Effector CD4-positive, alpha-beta T cell (primary cell): ENCODE measurements at places on chromosomes 4 and X.

DNA sequence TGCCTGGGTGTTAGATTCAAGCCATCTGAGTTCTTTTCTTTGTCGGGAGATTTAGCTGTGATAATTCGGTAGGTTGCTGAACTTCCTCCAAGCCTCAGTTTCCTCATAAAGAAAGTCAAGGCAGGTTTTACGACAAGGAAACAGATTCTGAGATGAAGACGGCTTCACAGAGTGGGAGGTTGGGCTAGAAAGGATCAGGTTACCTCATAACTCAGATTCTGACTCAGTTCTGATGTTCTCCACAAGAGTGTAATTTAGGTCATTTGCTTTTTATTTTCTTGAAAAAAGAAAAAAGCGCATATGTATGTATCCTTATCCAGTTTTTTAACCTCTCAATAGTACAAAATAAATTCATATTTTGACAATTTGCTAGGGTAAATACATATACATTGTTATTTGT is 47.2 kb upstream of the ELOVL6 start:
- DNase-seq = no peak

DNA sequence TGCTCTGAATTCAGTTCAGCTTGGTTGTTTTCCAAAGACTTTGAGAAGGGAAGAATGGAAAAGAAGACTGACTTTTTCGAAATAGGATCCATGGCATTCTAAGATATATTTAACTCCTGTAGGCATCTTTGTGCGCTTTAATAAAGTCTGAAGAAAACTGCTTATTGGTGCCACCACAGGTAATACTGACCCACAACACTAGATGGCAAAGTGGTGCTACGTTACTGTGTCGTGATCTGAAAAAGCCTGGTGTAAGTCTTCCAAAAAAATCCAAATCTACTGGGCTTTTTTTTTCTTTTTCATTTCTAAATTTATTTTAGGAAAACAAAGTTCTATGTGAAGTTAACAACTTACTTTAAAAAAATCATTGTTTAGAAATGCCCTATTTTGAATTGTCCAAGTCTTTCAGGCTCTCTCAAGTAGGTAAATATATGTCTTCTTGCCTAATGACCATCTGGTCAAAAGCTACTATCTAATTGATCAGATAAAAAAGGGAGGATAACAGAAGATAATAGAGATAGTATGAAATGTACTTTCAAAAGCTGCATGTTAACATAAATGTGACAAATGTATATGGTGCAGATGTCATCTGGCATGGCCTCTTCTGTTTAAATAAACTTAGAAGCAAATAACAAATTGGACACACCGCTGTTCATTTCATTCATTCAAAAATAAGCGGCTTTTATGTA is 47.0 kb upstream of the MID1IP1 start:
- DNase-seq = no peak

- DNase-seq = no peak
These were observed 4.1 kb upstream of the SEC24B start for GRCh38 chr4:109429545-109429944.

- no peak for DNase-seq
These were observed 134.1 kb downstream of the CEP135 start for GRCh38 chr4:56082829-56083228.

- no peak for DNase-seq
These were observed 48.2 kb downstream of the EVC2 start for GRCh38 chr4:5660185-5660584.

DNA sequence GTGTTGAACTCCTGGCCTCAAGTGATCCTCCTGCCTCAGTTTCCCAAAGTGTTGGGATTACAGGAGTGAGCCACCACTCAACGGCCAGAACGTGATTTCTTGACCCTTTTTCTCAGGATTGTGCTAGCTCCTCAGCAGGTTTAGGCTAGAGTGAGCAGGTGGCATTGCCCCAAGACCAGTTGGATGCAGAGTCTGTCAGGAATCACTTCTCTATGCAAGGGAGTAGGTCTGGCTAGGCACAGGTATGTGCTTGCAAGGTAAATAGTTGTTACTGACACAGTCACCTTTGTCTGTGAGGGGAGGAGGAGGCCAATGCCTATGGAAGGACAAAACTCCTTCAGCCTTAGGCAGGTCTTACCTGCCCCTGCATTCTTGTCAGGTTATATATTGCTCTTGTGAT is 24.2 kb downstream of the SLC25A5 start:
- no peak for DNase-seq

DNA sequence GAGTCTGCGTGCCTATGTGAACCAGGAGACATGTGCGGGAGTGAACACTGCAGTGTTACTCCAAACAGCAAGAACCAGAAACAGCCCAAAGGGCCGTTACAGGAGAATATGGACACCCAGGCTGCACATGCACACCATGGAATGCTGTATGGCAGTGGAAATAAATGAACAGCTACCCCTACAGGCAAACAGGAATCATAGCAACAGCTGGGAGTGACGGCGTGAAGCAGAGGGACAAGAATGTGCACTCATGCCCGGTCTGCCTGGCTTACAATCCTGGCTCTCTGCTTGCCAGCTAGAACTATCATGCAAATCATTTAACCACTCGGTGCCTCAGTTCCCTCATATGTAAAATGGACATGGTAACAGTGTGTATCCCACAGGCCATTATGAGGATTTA is 16.6 kb downstream of the GPKOW start:
- no peak for DNase-seq

- no peak for DNase-seq
These were observed 7.5 kb upstream of the HAUS7 start for GRCh38 chrX:153477901-153478300.

GRCh38 chr4:15250021-15250441 is 177.8 kb upstream of the C1QTNF7 start:
- DNase-seq = no peak

GRCh38 chr4:78459327-78459726 is 92.2 kb upstream of the ANXA3 start:
- no peak for DNase-seq

GRCh38 chr4:185219551-185220344 is 10.3 kb downstream of the SNX25 start:
- no peak for DNase-seq

DNA sequence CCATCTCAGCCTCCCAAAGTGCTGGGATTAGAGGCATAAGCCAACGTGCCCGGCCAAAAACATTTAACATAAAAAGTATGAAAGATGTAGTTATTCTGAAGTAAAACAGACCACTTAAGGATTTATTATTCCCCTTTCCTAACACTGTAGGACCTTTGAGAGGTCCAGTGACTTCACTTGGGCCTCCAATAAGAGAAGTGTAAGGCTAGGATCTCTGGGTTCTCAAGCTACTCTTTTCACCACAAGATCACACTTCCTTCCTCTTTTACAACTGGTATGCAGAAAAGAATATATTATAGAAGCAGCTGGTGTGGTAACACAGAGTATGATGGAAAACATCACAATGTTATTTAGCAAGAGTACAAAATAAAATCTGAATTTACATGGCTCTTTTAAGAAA is 30.2 kb upstream of the CCNG2 start:
- DNase-seq = no peak

DNA sequence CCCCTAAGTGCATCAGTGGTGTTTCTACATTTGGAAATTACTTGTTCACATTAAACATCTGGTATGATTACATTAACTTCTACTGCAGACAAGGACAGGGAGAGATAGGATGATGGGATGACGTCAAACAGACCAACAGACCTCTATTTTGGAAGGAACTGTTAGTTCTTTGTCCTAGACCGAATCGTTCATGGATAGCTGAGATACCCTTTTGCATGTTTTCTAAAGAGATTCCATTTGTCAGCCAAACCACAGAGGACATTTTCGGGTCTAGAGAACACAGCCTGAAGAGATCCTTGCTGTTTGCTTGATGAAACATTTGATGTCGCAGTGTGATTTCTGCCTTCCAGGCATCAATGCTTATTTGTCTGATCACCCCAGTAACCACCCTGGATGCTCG is 27.7 kb downstream of the CHST7 start:
- DNase-seq = no peak

GRCh38 chrX:123905332-123905731 is 45.5 kb downstream of the XIAP start:
- DNase-seq = no peak

GRCh38 chr4:1296324-1297022 is 6.8 kb downstream of the MAEA start:
- no peak for DNase-seq

- peak; percentile 1 for DNase-seq
These were observed 15.2 kb upstream of the ANXA10 start for GRCh38 chr4:168076989-168077725.

- DNase-seq = no peak
These were observed 26.8 kb downstream of the TRMT2B start for GRCh38 chrX:101025126-101025525.

DNA sequence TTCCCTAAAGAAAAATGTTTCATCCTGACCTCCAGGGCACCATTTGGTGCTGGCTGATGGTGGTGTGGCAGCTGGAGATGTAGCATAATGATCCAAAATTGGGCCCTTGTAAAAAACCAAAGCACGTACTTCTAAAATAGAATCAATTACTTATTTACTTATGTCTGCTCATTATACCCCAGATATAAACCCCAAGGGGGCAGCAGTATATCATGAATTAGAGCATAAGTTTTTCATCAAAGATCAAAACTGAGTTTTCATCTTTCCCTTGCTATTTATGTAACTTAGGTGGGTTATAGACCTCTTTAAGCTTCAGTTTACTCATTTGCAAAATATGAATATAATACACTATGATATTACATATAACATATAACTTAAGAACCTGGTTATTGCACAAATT is 241.1 kb downstream of the TACR3 start:
- DNase-seq = no peak

DNA sequence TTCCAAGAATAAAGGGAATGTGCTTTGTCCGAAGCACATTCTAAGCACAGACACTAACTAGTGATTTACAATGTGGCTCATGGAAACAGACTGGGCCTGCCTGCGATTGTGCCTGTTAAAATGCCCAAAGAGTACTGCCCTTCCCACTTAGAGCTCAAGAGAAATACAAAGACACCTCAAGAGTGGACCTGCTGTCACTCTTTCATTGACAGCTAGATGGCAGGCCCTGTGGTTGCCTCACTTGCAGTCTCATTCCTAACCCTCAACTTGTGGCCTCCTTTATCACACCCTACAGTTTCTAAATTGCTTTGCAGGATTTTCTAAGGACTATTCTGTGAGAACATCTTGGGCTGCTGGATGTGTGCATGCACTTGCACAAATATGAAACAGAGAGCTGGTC is 331.0 kb upstream of the EMCN start:
- DNase-seq = no peak

DNA sequence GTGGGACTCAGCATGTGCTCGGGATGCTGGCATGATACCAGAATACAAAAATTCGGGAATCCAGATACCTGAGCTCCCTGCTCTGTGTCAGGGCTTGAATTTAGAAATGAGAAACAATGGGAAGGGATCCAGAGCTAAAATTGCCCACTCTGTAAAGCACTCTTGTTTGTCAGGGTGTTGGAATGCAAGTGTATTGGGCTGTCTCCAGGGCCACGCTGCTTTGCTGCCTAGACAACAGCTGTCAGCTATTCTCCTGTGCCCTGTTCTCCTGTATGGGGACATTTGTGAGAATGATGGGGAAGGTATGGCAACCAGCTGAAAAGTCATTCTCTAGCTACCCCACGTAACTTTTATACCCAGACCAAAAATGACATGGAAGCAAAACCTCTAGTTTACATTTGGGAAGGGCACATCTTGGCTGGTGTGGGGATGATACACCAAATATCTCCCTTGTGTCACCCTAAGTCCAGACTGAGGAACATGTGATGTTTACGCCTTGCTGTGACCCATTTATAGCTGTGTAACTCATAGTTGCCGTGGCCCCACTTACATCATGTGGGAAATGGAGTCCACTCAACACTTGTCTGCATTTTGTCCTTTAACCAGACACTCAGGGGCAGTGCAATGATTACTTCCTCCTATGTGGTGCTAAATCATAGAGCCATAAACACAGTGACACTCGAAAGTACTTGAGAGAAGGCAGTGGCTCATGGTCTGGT is 46.6 kb downstream of the SMPX start:
- no peak for DNase-seq

DNA sequence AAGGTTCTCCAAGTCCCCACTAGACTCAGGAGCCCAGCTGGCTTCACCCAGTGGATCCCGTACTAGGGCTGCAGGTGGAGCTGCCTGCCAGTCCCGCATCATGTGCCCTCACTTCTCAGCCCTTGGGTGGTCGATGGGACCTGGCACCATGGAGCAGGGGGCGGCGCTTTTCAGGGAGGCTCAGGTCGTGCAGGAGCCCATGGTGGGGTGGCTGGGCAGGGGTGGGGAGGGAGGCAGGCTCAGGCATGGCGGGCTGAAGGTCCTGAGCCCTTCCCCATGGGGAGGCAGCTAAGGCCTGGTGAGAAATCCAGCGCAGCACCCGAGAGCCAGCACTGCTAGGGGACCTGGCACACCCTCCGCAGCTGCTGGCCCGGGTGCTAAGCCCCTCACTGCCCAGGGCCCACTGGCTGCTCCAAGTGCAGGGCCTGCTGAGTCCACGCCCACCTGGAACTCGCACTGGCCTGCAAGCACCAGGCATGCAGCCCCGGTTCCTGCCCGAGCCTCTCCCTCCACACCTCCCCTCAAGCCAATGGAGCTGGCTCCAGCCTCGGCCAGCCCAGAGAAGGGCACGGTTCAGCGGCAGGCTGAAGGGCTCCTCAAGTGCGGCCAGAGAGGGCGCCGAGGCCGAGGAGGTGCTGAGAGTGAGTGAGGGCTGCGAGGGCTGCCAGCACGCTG is 72.7 kb upstream of the SLIT2 start:
- no peak for DNase-seq

DNA sequence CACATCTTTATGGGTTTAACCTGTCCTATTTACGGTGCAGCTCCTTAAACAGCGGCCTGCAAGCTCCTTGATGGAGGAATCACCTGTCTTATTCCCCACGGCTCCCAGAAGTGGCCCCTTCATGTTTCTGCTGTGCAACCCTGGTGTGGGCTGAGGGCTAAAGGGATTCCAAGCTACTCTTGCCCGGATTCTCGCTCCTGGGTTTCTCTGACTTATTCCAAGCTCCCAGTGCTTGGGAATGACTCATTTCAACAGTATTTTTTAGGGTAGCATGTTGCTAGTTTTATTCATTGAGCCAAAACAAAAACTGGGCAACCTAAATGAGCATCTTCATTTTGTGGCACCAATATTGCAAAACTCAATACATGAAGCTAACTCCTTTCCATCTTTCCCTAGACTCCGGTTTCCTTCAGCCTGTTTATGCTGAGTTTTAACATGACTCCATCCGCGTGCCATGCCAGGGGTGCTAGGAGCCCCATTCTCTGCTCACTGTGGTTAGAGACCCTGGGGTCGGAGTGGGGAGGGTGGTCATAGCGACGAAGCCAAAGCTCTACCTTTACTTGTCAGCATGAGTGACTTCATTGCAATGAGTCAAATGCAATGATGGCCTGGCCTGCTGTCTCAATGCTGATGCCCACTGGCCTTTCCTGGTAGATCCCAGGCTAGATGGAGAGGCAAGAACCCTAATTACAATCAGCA is 349.7 kb downstream of the NR3C2 start:
- DNase-seq = no peak
